ENCODE measurements at places on chromosomes 6 and 20.

DNA sequence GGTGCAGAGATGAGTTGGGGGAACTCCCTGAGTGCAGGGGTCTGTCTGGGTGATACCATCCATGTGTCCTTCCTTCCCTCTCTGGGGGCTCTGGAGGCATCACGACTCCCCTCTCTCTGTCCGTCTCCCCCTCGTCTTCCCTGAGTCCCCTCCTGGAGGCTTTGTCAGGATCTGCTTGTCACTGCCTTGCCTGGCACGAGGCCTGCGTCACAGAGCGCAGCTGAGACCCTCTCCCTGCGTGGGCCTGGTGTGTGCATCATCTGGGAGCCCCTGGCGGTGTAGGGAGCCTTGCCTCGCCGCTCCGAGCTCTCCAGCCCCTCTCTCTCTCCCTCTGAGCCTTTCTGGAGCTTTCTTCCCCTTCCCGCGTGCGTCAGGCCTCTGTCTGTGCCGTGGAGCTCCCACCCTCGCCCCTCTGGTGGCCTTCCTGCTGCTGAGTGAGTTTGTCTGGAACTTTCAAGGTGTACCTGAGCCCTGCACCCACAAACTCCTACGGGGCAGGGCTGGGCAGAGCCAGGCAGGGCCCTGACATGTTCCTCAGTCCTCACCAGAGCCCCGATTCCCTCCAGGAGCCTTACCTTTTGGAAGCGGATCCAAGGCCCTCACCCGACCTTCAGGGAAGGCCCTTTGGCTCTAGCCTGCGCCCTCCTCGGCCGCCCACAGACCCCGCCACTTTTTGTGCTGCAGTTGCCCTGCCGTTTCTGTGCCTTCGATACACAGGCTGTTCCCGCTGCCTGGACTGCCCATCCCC, 70.3 kb downstream of the SRC start:
- DNase-seq = no peak

- DNase-seq = no peak
Measured at GRCh38 chr6:146950351-146950835, 253.8 kb upstream of the STXBP5 start.

DNA sequence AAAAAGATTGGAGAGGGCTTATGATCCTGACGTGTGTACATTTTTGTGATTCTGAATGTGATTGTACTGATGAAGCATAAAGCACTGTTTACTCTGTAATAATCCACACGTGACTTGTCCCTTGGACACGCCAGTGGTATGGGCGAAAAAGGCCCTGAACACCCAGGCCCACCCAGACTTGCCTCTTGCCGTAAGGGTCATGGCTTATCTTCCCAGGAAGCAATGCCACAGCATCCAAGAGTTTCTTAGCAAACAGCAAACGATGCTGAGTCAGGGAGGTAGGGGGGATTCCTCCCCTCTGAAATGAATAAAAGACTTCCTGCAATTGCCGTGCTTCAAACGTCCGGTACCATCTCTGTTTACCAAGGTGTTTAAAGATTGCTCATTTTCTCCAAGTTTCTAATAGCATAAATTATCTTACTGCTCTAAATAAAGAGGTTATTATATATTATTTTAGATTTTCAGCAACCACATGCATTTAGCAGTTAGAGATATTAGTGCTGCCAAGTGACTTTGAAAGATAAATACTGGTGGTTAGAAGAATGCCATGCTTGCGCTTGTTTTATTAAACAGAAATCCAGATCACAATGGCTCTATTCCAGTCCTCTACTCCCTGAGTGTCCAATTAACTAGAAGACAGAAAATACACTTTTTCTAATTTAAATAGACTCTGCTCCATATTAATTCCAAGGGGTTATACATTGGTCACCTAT, 212.8 kb upstream of the CST7 start:
- DNase-seq = no peak

GRCh38 chr6:46862381-46862780, 59.4 kb downstream of the ADGRF5 start:
- DNase-seq = no peak

DNA sequence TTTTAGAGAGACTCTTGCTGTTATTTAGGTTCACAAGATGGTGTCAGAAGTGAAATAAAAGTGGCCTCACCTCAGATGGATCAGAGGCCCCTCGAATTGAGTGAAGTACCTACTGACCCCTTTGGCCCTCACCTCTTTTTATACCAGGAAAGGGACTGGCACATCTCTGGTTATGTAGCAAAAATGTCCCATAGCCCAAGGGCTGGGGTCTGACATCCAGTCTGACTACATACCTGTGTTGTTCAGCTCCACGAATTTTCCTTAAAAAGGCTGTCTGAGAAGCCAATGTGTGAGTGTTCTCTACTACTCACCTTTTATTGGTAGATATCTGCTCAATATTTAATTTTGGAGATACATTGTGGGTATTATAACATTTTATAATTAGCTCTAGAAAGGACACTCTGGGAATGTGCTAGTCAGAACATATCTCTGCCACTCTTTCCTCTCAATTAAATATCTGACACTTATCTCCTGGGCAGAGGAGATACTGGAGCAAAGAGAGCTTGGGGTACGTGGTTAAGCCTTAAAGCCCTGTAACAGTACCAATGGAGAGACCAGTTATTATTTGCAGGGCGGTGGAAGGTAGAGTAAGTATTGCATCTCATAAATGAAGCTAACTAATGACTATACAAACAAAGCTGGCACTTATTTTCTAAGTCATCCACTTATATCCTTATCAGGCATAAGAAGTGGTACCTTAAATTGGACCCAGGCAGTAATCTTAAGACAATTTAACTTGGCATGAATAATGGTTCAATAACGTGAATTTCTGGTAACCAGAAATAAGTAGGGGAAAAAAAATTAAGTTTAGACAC, 20.0 kb upstream of the IL22RA2 start:
- DNase-seq = no peak

- DNase-seq = no peak
Measured at GRCh38 chr6:114375541-114376192, 32.8 kb upstream of the HS3ST5 start.

- DNase-seq = no peak
Measured at GRCh38 chr6:137226697-137227096, 7.5 kb upstream of the IFNGR1 start.

DNA sequence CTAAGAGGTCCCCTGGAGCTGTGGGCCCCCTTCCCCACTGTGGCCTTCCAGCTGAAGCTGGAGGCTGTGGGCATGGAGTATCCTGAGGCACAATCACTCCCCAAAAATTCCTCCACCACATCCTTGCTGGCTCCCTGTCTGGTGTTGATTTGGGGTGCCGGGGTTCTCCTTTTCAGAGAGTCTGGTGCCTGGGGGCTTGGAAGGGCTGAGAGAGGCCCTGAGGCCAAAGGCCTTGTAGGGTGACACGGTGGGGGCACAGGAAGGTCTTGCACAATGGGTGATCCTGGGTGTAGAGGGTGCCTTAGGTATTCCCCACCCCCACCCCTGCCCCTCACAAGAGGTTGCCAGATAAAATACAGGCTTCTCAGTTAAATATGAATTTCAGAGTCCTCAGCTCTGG, 33.2 kb upstream of the VEGFA start:
- no peak for DNase-seq
